ENCODE measurements at places on chromosomes 13 and 19. TPM values are rescaled to one million over a fixed set of nuclear protein-coding genes. Genes with fewer than 3 reads are reported as not detected.

Gene ATCAY
- total RNA-seq = not detected

Gene SHANK1
- total RNA-seq = 0.69 TPM

Gene SLC15A1
- total RNA-seq = not detected

GRCh38 chr13:23629566-23630272, 59.5 kb downstream of the TNFRSF19 start:
- no peak for DNase-seq

DNA sequence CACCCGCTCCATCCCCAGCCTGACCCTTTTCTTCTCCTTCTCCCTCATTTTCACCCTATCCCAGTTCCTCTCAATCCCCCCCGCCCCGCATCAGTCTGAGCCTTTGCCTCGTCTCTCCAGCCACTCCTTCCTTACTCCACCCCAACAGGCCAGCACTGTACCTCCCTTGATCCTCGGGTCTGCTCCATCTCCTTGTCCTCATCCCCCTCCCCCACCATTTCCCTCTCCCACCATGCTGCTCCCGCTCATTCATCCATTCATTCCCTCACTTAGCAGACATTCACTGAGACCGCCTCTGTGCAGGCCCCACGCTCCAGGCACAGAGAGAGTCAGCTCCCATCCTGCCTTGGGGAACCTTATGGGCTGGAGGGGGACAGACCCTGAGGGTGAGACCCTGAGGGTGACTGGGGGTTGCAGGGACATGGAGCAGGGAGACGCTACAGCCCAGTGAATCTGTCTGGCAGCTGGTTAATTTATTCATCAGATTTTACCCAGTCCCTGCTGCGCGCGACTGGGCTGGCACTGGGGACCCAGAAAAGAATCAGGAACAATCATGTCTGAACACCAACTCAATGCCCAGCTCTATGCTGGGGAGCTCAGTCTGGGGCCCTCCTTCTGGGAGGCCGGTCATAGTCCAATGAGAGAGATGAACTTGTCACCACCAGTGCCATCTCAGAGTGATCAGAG, 881 bp downstream of the ARHGAP33 start:
- no peak for DNase-seq

GRCh38 chr13:60467098-60467497, 70.1 kb downstream of the TDRD3 start:
- no peak for DNase-seq

DNA sequence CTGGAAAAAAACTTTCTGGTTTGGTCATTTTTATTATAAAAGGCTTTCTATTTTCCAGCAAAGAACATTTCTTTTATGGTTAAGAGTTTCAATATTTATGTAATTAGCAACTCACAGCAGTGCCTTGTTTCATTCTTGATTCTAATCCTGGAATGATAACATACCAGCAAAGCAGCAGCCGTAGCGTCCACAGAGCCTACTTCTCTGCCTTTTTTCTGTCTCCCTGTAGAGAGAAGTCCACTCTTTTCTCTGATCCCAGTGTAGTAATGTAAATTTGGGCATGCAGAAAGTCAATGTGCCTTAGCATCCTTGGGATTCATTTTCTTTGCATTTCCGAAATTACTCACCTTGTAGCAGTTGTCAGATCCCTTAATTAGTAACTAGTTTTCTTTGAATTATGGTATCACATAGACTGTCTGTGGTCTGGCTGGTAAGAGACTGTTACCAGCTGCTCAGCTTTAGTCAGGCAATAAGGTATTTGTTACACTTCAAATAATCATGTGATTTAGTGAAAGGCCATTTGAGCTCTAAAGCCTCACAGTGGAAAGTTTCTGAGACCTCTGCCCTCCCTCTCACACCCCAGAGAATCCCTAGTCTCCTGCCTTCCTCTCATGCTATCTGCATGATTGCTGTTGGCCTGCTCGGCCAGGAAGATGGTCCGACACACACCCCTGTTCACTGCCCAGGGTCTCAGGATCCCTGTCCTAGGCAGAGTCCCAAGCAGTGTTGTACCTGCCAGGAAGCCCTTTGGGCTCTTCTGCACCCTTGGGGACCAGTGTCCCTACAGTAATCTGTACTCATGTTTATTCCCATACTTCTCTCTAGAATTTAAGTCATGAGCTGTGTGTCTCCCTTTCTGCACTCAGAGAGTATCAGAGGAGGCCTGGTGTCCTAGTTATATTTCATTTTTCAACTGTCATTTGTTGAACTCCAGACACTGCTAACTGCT, 86.3 kb downstream of the LRCH1 start:
- no peak for DNase-seq

DNA sequence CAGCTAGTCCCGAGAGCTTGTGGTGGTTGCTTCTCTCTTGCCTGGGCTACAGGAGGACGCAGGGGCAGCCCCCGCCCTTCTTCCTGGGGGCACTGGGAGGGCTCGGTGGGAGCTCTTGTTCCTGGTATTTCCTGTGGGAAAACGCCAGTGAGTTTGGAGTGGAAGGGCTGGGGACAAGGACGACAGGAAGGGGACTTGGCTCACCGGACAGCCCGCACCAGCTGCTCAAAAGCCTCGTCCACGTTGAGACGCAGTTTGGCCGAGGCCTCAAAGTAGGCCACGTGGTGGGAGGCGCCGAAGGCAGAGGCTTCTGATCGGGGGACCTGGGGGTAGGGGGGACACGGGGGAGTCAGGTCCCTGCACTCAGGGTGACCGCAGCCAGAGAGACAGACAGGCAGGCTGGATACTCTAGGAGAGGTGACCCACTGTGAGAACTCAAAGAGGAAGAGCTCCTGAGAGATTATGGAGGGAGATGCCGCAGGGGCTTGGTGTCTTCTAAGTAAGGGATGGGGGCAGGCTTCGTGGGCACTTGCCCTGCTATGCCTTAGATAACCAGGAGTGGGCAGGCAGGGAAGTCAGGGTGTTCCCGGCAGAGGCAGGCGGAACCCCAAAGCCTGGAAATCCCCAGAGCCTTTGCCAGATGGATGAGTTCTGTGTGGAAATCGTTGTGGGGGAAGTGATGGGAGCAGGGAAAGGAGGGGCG, 4.3 kb downstream of the RRAS start:
- DNase-seq = no peak

DNA sequence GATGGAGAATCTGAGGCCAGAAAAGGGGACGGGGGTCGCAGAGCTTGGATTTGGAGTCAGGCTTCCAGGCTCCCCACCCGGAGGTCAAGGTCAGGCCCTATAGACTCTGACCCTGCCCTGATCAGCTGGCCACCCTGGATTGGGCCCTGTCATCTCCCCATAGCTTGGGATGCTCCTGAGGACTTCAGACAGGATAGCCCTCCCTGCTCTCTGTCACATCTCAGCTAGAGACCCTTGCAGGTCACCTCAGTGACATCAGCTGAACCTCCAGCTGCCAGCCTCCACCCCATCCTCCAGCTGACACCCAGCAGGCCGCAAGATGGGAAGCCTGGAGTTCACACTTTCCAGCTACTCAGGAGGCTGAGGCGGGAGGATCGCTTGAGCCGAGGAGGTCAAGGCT, 2.8 kb upstream of the TPM4 start:
- DNase-seq = no peak

DNA sequence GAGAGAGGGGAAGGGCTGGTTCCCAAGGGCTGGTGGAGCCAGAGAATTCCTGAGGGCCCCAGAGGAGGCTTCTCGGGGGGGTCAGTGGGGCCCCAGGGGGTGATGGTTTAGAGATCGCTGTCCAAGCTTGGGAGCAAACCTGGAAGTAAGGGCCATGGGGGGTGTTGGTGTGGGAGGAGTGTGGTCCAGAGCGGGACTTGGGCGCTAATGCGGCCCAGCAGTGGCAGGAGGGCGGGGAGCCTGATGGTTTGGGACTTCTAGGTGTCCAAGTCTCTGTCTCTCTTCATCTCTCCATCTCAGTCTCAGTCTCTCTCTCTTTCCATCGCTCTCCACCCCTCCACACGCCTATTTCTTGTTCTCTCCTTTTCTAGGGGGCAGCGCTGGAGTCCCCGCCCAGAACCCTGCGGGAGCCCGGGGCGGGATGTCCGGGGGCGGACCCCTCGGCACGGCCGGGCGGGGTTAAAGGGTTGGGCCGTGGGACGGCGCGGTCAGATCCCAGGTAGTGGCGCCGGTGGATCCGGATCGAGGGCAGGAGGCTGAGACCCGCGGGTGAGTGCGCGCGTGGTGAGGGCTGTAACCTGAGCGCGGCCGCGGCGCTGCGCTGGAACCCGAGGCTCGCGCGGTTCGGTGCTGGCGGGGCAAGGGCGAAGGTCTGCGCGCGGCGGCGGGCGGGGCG, at the start of gene CYP4F22:
Gene CYP4F22 (plus strand): TSS at position 491 of the 676 bp plus-strand sequence. CDS start 16,812 bp downstream, outside the sequence.
- DNase-seq = peak; percentile 30

DNA sequence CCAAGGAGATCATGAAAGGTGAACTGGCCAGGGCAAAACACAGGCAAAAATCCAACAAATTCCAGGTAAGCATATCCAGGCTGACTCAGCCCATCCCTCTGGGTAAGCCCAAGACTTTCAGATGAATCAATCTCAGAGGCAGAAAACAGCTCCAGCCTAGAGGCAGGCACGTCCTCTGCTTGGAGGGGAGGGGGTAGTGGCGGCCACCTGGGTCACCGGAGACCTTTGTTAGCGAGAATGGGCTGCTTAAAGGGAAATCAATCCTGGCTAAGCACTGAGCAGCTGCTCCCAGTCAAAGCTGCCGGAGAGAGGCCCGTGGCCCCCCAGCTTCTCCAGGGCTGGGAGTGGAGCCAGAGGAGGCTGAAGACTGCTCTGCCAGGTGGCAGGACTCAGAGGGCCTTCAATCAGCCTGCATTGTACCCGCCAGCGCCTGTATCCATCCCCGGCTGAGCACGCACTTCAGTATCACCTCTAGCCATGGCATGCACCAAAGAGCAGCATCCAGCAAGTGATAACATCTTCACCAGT, 48.2 kb downstream of the PIN1 start:
- DNase-seq = no peak

DNA sequence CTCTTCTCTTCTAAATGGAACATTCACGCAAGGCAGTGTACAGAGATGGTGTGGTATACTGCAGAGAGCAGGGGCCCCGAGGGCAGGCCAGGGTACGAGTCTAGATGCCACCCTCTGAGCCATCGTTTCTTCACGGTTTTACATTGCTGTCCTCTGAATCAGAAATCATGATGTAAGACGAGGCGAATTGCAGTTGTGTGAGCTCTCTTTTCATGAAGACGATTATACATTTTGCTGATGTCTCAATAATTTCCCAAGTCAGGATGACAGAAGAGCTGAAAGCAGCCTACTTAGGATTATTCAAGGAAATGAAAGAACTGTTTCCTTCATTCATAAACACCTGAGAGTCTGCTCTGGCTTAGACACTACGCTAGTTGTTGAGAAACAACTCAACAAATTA, 93.8 kb upstream of the RNF113B start:
- no peak for DNase-seq

GRCh38 chr19:2260341-2260805, 4.2 kb upstream of the JSRP1 start:
- no peak for DNase-seq

DNA sequence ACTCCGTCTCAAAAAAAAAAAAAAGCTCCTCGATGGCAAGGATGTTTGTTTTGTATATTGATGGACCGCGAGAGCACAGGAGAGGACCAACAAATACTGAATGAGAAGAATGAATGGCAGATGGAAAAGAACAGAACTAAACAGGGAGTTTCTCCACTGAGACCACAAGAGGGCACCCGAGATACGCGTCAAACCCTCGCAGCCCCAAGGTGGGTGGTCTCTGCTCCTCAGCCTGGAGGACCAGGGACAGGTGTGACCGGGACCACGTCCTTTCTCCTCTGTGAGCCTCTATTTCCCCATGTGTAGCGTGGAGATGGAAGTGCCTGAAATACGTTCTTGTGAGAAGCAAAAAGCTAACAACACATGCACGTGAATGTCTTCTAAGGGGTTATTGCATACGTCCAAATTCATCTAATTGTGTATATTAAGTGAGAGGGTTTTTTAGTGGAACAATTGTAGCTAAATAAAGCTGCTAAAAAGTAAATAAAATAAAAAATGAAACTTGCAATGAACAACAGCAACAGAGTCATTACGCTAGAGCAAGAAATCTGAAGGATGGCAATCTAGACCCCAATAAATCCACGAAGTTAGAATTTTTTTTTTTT, 8.3 kb upstream of the CDC42EP5 start:
- peak; percentile 47 for DNase-seq

DNA sequence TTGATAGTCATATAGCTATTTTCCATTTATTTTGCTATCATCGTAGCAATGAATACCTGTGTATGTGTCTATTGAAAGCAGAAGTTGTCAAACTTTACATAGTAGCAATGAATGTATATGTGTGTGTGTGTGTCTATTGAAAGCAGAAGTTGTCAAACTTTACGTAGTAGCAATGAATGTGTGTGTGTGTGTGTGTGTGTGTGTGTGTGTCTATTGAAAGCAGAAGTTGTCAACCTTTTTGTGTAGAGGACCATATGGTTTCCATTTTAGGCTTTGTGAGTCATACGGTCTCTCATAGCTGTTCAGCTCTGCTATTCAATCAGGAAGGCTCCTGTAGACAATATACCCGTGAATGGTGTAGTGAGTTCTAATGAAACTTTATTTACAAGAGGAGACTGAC, 20.8 kb downstream of the NLRP4 start:
- no peak for DNase-seq

Data from naive thymus-derived CD4-positive, alpha-beta T cell (primary cell).